ENCODE measurements at places on chromosomes 1 and 21.

- no peak for DNase-seq
These were observed 153.8 kb upstream of the PKN2 start for GRCh38 chr1:88530246-88530645.

- no peak for DNase-seq
These were observed 1.4 kb downstream of the TIPRL start for GRCh38 chr1:168180148-168180524.

DNA sequence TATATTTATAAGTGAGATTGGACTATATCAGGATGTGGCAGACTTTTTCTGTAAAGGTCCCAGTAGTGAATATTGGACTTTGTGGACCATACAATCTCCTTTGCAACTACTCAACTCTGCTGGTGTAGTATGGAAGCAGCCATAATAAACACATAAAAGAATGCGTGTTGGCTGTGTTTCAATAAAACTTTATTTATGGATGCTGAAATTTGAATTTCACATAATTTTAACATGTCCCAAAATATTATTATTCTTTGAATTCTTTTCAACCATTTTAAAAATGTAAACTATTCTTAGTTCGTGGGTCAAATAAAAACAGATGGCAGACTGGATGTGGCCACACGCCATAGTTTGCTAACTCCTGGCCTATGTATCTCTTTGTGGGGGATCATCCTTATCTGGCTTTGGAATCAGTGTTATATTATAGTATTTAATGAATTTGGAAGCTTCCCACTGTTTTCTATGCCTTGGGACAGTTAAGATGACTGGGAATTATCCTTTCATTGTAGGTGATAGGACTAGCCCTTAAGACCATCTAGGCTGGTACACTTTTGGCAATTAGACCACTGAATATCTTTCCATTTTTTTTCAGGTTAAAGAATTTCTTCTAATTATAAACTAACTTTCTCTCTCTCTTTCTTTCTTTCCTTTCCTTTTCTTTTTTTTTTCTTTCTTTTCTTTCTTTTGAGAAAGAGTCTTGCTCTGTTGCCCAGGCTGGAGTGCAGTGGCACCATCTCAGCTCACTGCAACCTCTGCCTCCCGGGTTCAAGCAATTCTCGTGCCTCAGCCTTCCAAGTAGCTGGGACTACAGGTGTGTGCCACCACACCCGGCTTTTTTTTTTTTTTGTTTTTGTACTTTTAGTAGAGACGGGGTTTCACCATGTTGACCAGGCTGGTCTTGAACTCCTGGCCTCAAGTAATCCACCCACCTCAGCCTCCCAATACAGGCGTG is 14.9 kb upstream of the SLAMF6 start:
- DNase-seq, result no peak

DNA sequence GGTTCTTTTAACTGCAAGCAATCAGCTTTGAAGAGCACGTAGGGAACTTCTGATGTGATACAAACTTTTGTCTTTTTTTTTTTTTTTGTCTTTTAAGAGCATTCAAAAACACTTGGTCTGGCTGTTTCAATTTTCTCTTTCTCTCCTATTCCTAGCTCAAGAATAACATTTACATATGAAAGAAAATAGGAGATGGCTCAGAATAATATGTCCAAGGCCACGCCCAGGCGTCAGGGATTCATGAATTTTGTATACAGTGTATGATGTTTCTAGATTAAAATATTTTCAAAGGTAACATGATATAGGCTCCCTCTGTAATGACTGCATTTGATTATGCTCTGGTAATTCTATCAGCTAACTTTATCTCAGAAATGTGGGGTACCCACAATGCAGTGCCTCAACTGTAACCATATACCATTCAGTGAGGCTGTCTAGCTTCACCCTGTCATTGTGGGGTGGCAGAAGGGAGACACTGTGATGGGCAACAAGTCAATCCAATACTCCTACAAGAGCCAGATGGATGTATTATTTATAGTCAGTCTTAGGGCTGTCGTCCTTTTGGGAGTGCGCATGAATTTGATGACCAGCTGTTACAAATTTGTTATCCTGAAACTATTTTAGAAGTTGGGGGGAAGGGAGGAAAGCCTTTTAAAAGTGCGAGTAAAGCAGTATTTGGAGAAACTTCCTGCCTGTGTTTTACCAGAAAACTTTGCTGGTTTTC is 1.5 kb upstream of the AKNAD1 start:
- no peak for DNase-seq

- DNase-seq, result no peak
These were observed 66.1 kb upstream of the FAM3B start for GRCh38 chr21:41250519-41250918.

GRCh38 chr1:224387302-224387912 is 30.7 kb downstream of the CNIH4 start:
- DNase-seq, result no peak

GRCh38 chr1:212645546-212646543 is 37.3 kb downstream of the ATF3 start:
- DNase-seq, result no peak

DNA sequence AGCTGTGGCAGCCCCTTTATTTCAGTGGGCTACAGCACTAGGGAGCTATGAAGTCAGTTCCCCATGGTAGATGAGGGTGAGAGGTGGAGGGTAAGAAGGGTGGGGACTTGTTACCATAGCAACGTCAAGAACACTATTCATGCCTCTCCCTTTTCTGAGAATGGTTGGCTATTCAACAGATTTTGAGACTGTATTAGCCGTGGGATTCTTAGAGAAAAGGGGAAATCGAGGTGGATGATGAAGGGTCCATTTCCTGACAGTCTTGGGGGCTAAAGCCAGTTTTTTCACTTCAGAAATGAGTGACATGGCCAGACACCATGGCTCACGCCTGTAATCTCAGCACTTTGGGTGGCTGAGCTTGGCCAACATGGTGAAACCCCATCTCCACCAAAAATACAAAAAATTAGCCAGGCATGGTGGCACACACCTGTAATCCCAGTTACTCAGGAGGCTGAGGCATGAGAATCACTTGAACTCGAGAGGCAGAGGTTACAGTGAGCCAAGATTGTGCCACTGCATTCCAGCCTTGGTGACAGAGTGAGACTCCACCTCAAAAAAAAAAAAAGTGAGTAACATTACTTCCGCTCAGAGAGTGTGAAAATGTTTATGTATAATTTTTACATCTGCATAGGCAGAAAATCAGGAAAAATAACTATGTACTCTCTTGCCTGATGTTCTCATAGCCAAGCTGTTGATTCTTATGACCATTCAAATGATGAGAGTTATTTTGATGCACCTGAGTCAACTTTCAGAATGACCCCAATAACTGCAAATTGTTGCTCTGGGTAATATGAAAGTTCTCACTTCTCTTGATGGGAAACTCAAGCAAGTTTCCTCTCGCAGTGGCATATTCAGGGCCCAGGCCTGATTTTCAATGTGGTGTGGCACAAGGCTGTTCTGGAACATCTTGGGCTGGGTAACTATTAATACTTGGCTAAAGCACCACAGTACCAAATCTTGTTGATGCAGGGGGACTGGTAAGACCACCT is 23.2 kb upstream of the RGSL1 start:
- no peak for DNase-seq

GRCh38 chr1:232012773-232013386 is 386.3 kb downstream of the DISC1 start:
- DNase-seq, result no peak

DNA sequence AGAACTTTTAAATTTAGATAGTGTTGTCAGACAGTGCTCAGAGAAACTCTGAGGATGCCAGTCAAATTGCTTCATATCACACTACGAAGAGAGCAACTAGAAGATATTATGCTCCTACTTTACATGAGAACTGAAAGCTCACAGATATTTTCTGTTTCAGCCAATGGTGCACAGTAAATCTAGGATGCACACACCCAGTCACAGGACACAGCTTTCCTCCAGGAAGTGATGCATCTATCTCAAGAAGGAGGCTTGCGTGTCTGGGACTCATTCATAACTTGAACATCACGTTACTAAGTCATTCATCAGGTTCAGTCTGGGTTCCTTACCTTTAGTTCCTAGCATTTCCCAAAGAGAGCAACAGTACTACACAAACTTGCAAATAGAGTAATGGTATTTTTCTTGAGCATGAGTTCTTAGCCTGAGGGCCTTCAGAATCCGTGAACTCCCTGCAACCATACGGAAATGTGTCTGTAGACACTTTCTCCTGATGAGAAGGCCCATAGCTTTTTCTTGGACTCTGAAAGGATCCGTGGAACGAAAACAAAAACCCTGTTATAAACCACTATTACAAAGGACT is 12.2 kb downstream of the ZNF697 start:
- DNase-seq, result no peak

GRCh38 chr1:14499312-14500040 is 99.0 kb upstream of the KAZN start:
- no peak for DNase-seq

- no peak for DNase-seq
These were observed 478.3 kb upstream of the RUNX1 start for GRCh38 chr21:35527358-35527757.

DNA sequence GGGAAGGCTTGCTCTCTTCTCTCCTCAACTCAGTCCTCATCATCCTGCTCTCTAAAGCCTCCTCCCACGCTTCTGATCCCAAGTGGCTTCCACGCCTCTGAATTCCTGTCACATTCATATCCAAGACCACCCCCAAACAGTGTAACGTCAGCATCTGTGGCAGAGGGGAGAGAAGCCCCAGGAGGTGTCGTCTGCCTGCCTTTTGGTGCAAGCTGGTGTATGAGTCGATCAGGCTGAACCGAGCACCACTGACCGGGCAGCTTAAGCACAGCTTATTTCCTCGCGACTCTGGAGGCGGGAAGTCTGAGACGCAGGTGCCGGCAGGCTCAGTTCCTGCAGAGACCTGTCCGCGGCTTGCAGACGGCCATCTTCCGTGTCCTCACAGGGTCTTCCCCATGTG is 123.8 kb upstream of the RAB4A start:
- DNase-seq, result no peak
